Pericardium fibroblast (primary cell): ENCODE measurements at places on chromosomes 7 and 10. TPM values are rescaled to one million over a fixed set of nuclear protein-coding genes. Genes with fewer than 3 reads are reported as not detected.

The POLR1F gene
- total RNA-seq = 9.2 and 15.3 TPM in 2 replicates

The ZNF775 gene
- 6.4 and 8.2 TPM in 2 replicates for total RNA-seq

The ELN gene
- total RNA-seq = 56.1 and 146 TPM in 2 replicates

The TUBB8 gene
- total RNA-seq = not detected in 2 replicates

The BUD23 gene
- 31.6 and 45.7 TPM in 2 replicates for total RNA-seq

The PTPN20 gene
- total RNA-seq = 1.0 TPM in 1 of 2 replicates, not detected in the other

The SCART1 gene
- total RNA-seq = 0.93 and 2.1 TPM in 2 replicates

The UCN3 gene
- not detected in 2 replicates for total RNA-seq

The ITIH2 gene
- total RNA-seq = not detected in 2 replicates

The EFCAB10 gene
- total RNA-seq = not detected in 2 replicates

The LIPJ gene
- not detected in 2 replicates for total RNA-seq

The C10orf71 gene
- total RNA-seq = not detected in 2 replicates

The CTAGE6 gene
- 0.94 TPM in 1 of 2 replicates, not detected in the other for total RNA-seq

The CALML5 gene
- not detected in 2 replicates for total RNA-seq

The SPDYE17 gene
- not detected in 2 replicates for total RNA-seq

The GPRIN2 gene
- total RNA-seq = 0.58 TPM in 1 of 2 replicates, not detected in the other

The NME8 gene
- not detected in 2 replicates for total RNA-seq

The NKX2-3 gene
- total RNA-seq = 2.1 TPM in 1 of 2 replicates, not detected in the other

The FLNC gene
- total RNA-seq = 112 and 168 TPM in 2 replicates

The EBLN1 gene
- not detected in 2 replicates for total RNA-seq
